ENCODE measurements at places on chromosomes 4 and X.

- DNase-seq: no peak
Observed at GRCh38 chr4:26317766-26318165, 3.0 kb upstream of the RBPJ start.

DNA sequence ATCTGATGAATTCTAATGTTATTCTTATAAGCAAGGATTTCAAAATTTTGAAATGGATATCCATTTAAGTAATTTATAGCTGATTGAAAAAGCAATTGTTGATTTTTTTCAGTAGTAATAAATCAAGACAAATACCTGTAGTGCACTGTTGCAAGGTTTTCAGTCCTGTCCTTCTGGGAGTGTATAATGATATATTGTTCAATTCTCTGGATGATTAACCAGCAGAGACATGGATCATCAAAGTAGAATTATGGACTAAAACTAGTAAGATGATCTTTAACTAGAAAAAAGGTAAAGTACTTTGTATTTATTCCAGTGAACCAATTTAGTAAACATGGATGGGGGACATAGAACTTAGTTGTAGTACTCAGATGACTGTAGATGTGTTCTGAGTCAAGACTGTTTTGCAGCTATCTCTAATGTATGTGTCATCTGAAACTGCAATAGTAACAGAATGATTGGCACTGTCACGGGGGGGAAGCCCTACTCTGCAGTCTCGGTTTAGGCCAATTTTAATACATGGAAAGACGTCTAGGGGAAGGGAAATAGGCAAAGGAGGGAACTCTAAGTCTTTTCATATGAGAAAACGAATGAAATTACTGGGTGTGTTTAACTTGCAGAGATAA lies 121.9 kb downstream of the GLRA3 start:
- DNase-seq: no peak

- peak; percentile 12 for DNase-seq
Observed at GRCh38 chr4:38242822-38243387, 282.7 kb downstream of the PTTG2 start.

DNA sequence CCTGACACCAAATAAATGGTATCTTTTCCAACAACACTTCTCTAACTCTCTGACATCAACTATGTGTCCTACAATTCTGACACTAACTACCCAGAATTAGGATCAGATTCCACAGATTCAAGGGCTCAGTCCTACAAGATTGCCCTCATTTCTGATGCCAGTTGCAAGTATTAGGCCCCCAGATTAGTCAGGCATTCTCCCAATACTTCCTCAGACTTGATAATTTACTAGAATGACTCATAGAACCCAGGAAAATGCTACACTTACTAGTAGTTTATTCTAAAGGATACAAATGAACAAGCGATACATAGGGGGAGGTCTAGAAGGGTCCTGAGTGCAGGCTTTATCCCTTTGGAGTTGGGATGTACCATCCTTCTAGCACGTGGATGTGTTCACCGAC lies 8.5 kb downstream of the TIGD2 start:
- no peak for DNase-seq

GRCh38 chrX:48573690-48574269 lies 504 bp upstream of the RBM3 start:
- DNase-seq: peak; percentile 9

DNA sequence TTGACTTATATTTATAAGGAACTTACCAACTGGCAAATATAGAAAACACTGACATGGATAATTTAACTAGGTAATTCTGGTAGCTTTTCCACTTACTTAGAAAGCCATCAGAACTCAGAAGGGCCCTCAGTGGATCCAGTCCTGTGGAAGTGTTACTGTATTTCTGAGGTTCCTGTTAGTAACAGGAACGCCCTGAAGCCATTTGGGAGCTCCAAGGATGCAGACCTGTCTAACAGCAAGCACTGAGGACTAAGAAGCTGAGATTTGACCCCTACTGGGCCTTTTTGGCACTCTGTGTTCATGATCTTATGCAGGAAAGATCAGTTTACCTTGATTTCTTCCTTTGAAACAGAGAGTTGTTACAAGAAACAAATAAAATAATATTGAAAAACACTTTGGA lies 46.0 kb upstream of the TLL1 start:
- DNase-seq: no peak

DNA sequence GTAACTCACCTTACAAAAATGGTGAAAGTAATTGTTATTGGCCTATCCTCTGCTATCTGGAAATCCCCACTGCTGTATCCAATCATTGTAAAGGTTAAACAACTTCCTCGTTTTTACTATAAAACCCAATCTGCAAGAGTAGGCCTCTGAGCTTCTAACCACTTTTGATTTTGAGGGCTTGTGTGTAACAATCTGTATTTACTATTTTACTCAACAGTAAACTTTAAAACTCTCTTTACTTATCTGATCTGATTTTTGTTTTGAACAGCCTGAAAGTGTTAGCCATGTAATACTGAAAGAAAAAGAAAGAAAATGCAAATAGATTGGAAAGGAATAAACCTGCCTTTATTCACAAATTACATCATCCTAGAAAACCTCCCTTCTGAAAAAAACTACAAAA lies 63.1 kb downstream of the SLC10A7 start:
- DNase-seq: no peak

- DNase-seq: no peak
Observed at GRCh38 chrX:42237956-42238355, 314.6 kb upstream of the CASK start.

DNA sequence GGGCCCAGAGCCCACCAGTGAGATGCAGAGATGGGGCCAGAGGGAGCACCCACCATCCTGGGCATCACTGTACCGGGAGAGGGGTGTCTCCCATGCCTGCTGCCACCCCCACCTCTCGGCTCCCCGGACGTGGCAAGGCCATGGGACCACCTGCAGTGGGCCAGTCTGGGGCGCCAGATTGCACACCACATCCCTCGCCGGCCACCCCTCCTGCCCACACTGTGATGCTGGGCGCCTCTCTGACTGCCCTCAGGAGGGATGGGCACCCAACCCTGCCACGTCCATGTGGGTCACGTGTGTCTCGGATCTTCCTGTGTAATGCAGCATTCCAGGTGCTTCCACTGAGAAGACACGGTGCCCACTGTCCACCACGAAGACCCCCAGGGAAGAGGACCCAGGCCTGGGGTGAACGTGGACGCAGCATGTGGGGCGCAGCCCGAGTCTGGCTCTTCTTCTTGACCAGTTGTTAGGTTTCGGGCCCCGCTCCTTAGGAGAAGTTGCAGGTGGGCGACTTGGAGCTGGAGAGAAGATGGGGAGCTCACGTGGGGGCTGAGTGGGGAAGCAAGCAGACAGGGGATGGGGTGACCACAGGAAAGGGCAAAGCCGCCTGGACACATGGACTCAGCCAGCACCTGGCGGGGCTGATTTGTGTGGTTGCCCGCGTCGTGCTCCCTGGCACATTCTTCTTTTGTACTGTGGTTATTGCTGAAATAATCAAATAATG lies 47.7 kb downstream of the ZFYVE28 start:
- no peak for DNase-seq

DNA sequence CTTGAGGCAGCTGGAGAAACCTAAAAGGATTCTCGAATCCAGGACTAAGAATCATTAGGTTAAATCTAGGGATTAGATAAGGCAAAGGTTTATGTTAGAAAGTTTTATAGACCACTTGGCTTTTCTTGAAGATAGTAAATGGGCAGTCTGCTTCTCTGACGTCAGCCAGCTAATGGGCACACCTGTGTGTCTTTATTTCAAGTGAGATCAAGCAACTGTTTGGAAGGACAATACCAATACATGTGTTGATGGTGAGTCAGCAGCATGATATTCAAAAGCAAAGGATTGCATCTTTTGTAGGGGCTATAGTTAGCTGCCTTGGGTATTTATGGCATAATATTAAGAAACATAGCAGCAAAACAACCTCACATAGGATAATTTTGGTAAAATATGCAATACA lies 46.5 kb upstream of the GRPR start:
- no peak for DNase-seq

DNA sequence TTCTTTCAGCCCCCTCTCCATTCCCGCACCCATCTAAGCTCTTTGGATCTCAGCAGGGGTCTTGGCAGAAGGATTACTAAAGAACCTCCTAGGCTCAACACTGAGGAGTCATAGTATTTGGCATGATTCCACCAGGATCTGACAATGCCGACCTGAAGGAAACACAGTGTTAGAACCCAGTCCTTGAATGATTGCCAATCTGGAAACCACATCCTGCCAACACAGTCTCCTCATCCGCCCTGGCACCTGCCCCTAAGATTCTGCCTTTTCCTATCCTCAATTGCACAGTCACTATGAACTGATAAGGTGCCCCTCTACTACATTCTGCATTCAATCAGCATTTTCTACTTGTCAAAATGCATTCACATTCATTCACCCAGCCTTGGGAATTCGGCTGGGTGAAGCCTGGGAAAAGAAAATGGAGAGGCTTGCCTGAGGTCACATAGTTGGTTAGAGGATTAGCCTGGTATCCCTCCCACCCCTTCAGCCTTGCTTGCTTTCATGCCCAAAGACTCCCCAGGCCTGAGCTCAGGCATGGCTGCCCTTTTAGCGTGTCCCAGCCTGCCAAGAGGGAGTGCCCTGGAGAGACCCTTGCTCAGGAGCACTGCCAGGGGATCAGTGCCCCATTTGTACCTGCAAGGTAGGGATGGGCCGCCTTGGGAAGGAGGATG lies 2.2 kb upstream of the CLDN2 start:
- DNase-seq: peak; percentile 2

GRCh38 chrX:19811807-19812604 lies 75.4 kb downstream of the SH3KBP1 start:
- DNase-seq: no peak

GRCh38 chr4:170627418-170627817 lies 537.7 kb upstream of the AADAT start:
- no peak for DNase-seq

DNA sequence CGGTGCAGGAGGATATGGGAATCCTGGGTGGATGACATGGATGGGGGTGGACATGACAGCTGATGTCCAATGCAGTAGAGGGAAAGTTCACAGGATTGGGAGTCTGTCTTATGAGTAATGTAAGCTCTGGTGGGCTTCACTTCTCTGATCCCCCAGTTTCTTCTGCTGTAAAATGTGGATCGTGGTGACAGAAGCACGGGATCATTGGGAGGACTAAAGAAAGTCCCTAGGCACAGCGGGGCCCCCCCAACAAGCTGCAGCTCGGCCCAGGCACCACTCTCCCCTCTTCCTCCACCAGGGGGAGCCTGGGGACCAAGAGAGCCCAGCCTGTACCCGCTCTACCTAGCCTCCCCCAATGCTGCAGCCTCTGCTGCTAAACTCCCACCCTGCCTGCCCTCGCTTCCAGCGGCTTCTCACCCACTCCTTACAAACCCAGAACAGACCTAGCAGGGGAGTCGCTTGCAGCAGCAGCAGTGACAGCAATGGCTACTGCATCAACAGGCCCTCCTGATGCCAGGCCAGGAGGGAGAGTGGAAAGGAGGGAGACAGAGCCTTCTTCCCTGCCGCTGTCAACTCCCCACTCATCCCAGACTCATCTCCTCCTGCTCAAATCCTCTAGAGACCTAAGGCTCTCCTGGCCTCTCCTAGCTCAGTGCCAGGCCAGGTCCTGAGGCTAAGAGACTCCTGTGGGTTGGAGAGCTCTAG lies 36.1 kb upstream of the IQSEC2 start:
- DNase-seq: peak; percentile 45

DNA sequence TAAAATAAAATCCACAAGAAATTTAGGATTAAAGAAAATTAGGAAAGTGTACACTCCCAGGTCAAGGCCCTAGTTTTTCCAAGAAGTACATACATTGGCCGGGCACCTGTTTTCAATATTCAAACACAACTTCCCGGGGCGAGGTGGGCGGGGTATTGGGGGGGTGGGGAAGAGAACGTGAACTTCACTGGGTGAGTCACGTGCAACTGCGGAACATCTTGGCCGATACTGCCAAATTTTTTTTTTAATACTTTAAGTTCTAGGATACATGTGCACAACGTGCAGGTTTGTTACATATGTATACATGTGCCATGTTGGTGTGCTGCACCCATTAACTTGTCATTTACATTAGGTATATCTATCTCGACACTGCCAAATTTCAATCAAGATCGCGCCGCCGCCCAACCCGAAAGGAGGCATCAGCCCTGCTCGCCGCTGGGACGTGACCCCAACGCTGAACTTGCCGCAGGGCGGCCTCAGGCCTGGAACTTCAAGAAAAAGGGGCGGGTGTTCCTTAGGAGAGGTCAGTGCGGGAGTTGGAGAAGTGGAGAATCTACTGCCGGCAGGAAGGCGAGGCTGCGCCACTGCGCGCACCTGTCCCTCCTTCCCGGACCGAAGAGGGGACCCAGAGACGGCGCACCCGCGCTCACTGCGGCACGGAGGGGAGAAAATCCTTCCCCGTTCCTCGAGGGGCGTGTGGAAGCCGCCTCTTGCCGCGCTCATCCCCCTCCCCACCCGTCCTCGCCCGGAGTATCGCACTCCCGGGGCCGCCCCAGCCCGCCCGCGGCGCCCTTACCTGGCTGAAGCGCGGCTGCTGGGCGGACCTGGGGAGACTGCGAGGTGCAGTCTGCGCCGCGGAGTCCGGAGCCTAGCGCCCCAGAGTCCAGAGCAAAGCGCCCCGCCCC lies at the start of gene TEC:
TEC (minus strand) TSS at position 883 of the 905 bp plus-strand sequence. CDS start 41,224 bp downstream, outside the sequence.
- DNase-seq: no peak

DNA sequence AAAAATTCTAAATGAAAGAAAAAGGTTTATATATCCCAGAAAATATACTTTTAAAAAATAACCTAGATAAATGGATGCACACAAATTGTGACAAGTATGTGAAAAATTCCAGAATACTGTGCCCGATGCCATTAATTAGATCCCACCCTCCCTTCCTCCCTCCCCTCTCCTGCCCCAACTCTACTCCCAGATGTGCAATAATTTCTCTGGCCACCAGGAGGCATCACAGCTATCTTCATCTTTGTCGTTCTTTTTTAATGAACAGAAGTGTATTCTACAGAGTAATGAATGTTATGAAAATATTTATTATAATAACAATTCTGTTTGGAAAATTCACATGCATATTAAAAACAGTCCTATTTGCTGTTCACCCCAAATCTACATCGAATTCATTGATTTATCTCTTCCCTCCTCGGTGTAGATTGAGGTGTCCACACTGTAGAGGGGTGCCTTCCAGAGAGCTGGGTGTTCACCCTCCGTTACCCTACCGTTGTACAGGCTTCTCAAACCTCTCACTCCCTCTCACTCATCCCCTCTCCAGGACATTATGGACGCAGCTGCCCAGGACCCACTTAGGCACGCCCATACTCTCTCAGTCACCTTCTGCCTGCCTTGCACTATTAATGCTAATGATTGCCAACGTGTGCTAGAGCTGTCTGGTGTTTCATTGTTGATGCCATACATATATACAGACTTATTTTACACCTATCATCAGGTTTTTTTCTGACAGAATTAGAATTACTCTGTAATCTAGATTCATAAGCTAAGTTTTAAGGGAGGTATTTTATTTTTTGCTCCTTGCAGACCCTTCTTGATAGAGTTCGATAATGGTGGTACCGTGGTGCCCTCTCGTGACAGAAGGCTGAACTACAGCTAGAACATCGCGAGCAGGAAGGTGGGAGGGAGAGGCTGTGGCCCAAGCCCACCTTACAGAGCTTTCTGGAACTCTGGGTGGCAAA lies 14.1 kb downstream of the RAB40AL start:
- peak; percentile 14 for DNase-seq
